ENCODE measurements at places on chromosomes 1 and 21.

- DNase-seq: no peak
These were observed 34.7 kb upstream of the RIPK4 start for GRCh38 chr21:41801321-41802197.

DNA sequence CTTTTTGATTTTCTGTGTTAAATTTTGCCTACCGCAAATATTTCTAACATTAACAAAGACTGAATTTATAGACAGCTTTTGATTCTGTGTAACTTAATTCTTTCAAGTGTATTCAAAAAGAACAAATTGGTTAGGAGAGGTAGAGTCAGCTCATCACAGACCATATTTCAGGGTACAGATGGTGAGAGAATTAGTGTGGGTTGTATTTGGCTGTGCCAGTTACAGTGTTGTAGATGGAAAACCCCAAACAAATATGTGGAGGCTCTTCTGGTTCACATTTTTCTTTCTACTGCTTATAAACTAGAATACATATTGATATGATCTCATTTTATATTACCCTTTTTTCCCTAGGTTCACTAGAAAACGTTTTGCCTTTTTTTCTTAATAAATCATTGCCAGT, 11.1 kb downstream of the RCAN3 start:
- DNase-seq: no peak

DNA sequence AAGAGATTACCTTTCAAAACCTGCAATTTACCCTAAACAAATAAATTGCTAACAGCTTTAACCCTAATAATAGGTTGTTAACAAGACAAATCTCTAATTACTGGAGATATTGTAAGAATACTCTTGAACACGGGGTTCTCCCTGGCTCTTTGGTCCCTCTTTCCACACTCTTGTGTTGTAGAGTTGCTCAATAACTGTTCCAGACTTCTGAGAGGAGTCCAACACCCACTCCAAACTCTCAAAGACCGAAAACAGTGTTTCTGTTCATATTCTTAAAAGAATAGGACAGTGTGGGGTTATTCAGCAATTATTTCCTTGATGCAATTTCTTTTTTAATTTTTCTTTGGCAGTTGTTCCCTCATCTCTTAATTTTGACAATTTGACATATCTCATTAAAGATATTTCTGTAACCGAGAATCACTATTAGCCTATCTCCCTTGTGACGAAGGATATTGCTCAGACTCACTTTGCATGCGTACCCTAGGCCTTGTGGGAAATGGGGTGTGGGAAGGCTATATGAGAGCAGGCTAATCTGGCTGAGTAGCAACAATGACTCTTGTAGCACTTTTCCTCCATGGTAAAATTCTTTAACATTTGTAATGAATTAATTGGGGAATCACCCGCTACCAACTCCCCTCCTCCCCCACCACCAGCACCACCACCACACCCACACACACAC, 90.7 kb downstream of the SLC25A24 start:
- DNase-seq: no peak

DNA sequence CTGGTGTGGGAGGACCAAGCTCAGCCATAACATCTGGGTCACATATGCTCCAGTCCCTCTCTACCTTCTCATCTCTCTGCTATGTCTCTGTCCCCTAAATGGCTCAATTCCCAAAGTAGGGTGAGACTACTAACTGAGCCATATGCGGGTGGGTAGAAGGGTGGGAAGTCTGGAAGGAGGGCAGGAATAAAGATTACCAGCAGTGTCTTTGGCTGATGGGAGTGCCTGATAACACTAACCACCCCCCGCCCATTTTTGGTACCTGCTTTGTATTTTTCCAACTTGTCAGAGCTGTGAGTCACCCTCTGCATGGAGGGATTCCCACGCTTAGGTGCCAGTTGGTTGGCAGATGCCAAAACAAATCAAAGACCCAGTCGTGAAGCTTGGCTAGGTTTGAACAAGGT, 14.9 kb upstream of the SSBP3 start:
- no peak for DNase-seq

DNA sequence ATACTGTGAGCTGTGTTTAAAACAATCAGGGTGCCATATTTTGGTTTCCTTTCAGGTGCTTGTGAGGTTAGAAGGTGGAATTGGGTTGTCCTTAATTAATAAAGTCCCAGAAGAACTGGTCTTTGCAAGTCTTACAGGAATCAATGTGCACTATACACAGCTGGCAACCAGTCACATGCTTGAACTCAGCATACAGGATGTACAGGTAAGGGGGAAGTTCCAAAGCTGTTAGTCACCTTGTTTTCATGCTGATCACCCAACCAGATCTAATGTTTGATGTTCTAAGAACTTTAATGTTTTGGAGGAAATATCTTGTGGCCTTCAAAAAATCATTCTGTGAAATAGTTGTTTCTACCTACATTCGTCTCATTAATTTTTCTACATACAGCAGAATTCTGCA, 156.3 kb downstream of the VPS13D start:
- no peak for DNase-seq

DNA sequence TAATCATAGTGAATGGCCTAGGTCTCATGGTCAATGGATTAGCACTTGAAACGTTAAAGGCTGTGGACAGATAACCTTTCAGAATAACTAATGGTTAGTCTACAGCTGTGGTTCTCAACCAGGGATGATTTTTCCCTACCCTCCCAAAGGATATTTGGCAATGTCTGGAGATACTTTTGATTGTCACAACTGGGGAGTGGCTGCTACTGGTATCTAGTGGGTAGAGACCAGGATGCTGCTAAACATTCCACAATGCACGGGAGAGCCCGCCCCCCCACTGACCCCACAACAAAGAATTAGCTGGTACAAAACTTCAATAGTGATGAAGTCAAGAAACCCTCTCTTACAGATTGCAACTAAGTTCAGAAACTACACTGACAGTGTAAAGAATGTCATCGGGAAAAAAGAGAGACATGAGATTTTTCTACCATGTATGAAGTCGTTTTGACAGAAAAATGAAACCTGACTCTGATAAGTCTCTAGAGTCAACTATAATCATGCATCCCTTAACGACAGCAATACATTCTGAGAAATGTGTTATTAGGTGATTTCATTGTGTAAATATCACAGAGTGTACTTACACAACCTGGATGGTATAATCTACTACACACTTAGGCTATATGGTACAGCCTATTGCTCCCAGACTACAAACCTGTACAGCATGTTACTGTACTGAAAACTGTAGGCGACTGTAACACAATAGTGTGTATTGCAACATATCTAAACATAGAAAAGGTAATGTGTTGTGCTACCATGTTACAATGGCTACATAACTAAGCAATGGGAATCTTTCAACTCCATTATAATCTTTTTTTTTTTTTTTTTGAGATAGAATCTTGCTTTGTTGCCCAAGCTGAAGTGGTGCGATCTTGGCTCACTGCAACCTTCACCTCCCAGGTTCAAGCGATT, 49.7 kb upstream of the PRDX6 start:
- DNase-seq: no peak

- DNase-seq: no peak
These were observed 23.6 kb downstream of the GNPAT start for GRCh38 chr1:231264642-231265041.

GRCh38 chr1:205246351-205247119, 18.8 kb downstream of the TMCC2 start:
- no peak for DNase-seq

GRCh38 chr1:247400685-247401084, 15.3 kb upstream of the NLRP3 start:
- DNase-seq: no peak

DNA sequence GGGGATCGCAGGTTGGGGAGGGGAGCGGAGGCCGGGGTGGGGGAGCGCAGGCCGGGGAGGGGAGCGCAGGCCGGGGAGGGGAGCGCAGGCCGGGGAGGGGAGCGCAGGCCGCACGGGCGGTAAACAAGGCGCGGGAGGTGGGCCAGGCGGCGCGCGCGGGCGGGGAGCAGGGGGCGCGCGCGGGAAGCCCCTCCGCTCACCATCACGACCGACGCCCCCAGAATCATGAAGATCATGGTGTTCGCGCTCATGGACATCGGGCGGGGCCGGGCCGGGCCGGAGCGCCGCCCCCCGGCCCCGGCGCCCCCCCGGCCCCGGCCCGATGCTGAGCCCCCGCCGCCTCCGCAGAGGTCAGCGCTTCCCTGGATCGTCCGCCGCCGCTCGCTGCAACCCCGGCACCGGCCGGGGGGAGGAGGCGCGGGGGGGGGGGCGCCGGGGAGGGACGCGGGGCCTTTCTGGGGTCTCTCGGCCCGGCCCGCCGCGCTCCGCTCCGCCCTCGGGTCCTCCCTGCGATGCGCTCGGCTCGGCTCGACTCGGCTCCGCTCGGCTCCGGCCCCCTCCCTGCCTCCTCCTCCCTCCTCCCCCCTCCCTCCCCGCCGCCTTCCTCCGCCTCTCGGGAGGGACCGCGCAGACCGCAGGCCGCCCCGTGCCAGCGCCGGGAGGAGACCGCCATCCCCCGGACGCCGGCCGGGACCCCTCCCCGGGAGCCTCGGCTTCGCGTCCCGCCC, at the start of gene TMEM240:
Gene TMEM240, minus strand, starts transcription at position 535 of the 728 bp plus-strand sequence. Its CDS starts 278 bp downstream, at position 257.
- DNase-seq: no peak

DNA sequence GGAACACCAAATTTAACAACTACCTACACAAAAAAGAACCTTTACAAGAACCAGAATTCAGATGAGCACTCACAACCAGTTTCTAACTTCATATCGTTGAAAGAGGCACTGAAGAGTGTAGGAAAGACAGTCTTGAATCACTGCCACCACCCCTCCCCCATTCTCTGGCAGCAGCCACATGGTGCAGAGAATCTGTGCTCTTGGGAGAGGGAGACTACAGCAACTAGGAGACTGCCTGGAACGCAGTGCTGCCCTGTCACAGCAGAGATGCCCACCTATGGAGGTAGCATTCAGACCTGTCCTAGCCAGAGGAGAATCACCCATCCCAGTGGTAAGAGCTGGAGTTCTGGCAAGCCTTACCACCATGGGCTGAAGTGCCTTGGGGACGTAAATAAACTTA, 7.3 kb downstream of the CCN1 start:
- no peak for DNase-seq

GRCh38 chr1:152451254-152451653, 37.2 kb upstream of the CRNN start:
- no peak for DNase-seq

DNA sequence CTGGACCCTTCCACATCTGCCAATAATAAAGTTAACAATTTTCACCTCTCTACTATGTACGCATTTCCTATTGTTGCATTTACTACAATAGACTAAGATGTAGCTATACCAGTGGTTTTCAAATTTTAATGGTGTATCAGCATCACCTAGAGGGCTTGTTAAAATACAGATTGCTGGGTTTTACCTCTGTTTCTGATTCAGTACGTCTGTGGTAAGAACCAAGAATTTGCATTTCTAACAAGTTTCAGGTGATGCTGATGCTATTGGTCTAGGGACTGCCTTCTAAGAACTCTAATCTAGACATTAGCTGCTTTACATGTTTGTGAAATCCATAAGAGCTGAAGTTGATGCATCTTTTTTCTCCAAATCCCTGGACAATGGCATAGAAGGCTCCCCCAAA, 59.7 kb downstream of the ERICH3 start:
- DNase-seq: no peak

- DNase-seq: no peak
These were observed 27.0 kb downstream of the SERTAD4 start for GRCh38 chr1:210259561-210259960.

- DNase-seq: no peak
These were observed 3.2 kb downstream of the DVL1 start for GRCh38 chr1:1345860-1346500.

- no peak for DNase-seq
These were observed 59.5 kb upstream of the WLS start for GRCh38 chr1:68291688-68292384.

DNA sequence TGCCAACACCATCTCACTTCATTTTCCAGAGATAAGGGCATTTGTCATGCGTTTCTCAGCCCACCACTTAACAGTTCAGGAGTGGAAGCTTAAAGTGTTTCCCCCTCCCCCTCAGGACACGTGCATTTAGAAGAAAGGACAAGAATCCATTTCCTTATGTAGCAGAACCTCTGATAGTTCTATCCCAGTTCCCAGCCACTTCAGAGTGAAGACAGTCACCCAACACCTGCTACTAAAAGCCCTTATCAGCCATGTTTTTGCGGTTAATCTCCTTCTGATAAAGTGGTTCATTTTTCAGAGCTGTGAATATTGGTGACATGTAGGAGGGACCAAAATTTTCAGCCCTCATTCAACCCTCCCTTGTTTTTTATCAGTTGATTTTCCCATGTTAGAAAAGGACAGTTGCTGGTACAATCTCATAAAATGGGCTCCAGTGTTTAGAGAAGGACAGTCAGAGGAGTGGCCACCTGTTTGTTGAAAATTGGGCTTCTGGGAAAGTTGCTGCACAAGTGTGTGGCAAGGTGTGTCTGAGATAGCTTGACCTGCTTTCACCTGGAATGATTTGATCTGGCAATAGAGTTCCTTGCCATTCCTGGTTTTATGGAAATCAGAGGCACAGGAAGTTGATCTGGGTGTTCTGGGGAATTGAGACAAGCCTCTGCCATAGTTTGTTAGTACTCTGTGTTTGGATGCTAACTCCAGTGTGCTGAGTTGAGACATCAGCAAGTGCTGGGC, 114.0 kb downstream of the PPP1R12B start:
- DNase-seq: no peak

GRCh38 chr1:155285631-155286044, 8.4 kb downstream of the HCN3 start:
- DNase-seq: no peak

DNA sequence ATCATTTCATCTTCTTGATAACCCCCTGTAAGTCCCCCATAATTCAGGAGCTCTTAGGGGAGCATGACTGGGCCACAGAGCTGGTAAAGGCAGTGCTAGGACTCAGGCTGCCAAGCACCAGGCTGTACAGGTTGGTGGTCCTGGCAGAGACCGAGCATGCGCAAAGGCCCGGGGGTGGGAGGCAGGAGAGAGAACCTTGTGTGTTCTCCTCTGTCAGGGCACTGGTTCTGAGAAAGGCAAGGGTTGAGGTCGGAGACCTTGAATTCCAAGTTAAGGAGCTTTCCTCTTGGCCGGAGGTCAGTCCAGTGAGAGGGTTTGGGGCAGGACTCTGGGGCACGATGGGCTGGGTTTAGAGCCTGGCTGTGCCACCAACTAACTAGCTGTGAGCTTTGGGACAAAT, 23.2 kb downstream of the PADI3 start:
- no peak for DNase-seq

DNA sequence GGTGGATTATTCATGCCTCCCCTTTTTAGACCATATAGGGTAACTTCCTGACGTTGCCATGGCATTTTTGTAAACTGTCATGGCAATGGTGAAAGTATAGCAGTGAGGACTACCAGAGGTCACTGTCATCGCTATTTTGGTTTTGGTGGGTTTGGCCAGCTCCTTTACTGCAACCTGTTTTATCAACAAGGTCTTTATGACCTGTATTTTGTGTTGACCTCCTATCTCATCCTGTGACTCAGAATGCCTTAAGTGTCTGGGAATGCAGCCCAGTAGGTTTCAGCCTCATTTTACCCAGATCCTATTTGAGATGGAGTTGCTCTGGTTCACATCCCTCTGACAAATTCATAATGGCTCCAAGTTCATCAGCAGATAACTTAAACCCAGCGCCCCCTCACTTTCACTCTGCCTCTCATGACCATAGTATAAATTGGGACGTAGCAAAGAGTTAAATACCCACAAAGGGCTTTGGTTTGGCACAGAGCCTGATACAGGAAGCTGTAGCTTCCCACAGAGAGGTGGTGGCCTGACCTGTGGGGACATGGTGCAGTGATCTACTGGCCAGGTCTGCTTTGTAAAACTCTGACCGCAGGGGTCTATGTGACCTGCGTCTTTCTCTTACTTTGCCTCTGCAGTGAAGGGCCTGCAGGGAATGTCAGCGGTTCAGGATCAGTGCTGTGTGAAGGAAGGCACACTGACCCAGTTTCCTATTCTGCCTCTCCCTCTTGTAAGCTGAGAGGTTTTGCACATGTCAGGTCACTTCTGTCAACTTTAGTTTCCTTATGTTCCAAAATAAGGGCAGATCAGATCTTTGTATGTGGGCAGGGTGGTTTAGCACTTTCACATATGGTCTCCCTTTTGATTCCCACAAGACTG, 78.1 kb upstream of the ZNF644 start:
- no peak for DNase-seq

Measured in activated B cell treated with CpG ODN at 0.5 μM for 24 hours (primary cell).